ENCODE measurements at places on chromosomes 6 and 20.

DNA sequence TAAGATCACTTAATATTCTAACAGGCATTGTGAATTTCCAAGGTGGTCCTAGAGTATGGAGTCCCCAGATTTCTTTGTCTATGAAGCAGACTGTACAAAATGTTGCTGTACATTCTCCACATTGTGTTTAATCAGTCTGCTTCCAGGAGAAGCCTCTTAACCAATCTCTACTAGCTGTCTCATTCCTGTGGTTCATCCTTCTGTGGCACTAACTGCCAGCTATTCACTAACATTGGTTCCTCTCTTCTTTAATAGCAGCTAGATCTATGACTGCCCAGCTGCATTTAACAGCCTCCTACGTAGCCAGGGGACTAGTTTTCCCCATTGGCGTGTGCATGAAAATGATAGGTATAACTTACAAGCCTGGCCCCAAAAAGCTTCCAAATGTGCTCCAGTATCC is 395.4 kb downstream of the SAMD5 start:
- H3K4me3 ChIP-seq = no peak overlapping the region
- no peaks in the 10 kb centered on the region for H3K36me3 ChIP-seq
- no peaks in the 10 kb centered on the region for H3K27me3 ChIP-seq
- peaks cover 7% of the 10 kb centered on the region for H3K4me1 ChIP-seq

DNA sequence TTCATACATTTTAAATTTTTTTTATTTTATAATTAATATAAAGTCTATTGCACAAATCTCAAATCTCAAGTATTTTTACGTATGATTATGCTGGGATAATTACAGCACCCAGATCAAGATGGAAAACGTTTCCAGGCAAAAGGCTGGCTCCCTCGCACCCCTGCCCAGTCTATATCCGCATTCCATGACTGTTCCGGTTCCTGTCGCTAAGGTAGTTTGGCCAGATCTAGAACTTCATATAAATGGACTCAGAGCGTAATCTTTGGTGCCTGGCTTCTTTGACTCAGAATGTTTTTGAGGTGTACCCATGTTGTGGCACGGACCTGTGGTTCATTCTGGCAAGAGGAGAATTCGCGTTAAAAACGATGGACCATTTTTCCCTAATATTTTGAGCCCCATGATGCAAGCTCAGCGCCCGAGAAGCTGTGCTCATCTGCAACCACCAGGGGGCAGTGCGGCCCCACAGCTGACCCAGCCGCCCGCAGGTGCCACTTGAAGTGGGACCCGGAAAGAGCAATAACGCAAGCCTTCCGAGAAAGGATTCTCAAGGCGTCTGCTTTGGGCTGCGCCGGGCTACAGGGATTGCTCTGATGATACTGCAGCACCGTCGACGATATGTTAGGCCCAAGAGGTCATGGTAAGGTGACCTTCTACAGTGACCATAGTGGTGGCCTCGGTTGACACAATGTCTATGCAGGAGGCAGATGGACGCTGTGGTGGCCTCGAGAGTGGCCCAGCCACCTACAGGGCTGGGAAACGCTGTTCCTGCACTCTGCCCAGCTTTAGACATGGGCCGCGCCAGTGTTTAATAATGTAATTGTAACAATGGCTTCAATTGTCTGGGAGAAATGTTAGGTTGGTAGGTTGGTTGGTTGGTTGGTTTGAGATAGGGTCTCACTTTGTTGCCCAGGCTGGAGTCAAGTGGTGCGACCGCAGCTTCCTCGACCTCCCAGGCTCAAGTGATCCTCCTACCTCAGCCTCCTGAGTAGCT is 160.1 kb downstream of the ZMYND8 start:
- DNase-seq = peak; percentile 59
- H3K27ac ChIP-seq = no peak overlapping the region
- no peaks in the 10 kb centered on the region for H3K36me3 ChIP-seq
- H3K4me3 ChIP-seq = no peak overlapping the region
- H3K4me1 ChIP-seq = no peaks in the 10 kb centered on the region

DNA sequence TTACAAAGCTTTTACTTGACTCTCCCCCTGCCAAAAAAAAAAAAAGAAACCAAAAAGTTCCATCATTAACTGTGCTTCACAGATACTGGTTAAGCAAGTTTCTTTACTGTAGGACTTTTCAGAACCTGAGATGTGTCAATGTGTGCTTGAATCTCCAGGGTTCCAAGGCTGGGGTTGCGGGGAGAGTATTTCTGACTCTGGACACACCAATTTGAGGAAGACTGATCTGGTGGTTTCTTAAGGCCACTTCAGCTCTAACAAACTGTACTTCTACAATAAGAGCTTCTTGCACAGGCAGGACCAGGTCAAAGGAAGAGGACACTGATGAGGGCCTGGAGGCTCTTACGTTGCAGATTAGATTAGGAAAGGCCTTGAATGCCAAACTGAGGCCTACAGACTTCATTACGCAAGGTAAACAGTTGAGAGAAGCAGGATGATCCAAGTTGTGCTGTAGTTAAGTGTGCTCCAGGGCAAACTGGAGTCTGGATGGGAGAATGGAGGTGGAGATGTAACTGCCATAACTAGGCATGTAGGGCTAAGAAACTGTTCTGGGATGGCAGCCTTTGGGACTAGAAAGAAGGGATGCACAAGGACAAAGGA is 24.4 kb downstream of the COMMD7 start:
- H3K4me3 ChIP-seq = no peak overlapping the region
- H3K27me3 ChIP-seq = no peaks in the 10 kb centered on the region
- no peaks in the 10 kb centered on the region for H3K4me1 ChIP-seq

DNA sequence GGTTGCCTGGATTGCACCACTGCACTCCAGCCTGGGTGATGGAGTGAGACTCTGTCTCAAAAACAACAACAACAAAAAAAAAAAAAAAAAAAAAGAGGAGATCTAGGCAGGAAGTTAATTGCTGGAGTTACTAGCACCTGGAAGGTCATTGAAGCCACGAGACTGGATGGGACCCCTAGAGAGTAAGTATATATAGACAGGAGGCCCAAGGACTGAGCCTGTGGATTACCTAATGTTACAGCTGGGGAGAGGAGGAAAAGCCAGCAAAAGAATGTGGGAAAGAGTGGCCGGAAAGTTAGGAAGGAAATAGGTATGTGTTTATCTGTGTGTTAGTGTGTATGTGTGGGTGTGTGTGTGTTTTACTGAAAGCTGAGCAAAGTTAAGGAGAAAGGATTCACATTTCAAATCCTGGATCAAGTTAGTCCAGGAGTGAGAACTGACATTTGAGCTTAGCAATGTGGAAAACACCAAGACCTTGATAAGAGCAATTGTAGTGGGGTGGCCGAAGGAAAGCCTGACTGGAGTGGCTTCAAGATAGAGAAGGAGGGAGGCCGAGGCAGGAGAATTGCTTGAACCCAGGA is 38.4 kb downstream of the ANKRD6 start:
- H3K36me3 ChIP-seq = no peaks in the 10 kb centered on the region
- no peaks in the 10 kb centered on the region for H3K27me3 ChIP-seq
- no peak overlapping the region for H3K27ac ChIP-seq
- H3K4me1 ChIP-seq = no peaks in the 10 kb centered on the region
- no peak for DNase-seq
